ENCODE measurements at places on chromosomes 1 and 21.

DNA sequence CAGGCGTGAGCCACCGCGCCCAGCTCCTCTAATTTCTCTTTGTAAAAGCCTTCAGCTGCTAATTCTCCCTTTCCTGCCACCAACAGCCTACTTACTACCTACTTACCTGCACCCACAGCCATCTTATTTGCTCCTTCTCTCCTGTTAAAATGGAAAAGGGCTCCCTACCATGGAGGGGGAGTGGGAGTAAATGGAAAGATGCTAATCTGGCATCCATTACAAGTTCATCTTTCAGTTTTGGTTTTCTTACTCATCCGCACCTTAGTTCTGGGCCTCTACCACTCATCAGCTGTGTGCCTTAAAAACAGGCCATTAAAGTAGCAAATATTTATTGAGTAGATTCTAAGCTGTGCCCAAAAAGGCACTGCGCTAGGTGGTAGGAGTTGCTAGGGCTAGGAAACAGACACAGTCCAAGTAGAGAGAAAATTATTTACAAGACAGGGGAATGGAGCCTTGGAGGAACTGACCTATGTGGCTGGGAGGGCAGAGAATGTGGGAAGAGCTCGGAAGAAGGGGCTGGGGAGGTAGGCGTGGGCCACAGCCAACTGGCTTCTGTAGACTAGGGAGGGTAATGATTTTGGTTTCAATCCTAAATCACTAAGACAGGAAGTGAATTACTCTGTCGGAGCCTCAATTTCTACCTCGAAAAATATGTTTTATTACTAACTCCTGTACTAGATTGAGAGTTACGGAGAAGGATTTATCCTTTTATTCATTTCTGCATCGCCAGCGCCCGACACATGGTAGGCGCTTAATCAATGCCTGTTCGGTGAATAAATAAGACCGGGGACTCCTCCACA lies 685 bp upstream of the DDI2 start:
- no peak for DNase-seq

- no peak for DNase-seq
Observed at GRCh38 chr1:22749503-22749902, 38.9 kb downstream of the EPHB2 start.

- no peak for DNase-seq
Observed at GRCh38 chr1:32491386-32491785, 26.5 kb downstream of the ZBTB8B start.

DNA sequence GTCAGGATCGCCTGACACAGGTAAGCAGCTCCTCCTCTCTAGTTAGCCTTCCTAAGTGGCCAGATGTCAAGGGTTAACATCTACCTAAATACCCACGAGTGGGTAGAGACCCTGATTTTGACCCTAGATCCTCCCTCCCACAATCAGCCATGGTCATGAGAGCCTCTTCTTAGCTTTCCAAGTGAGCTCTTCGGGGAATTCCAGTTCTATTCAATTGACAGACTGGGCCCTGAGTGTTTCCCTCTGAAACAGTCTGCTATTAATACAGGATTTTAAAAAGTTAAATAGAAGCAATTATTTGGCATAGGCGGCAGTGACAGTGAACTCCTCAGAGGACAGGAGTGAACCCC lies 28.1 kb downstream of the C2CD2 start:
- DNase-seq: no peak

- DNase-seq: no peak
Observed at GRCh38 chr1:234186037-234186688, 187.1 kb upstream of the COA6 start.

GRCh38 chr1:164673584-164674214 lies 114.7 kb downstream of the PBX1 start:
- DNase-seq: peak; percentile 43

DNA sequence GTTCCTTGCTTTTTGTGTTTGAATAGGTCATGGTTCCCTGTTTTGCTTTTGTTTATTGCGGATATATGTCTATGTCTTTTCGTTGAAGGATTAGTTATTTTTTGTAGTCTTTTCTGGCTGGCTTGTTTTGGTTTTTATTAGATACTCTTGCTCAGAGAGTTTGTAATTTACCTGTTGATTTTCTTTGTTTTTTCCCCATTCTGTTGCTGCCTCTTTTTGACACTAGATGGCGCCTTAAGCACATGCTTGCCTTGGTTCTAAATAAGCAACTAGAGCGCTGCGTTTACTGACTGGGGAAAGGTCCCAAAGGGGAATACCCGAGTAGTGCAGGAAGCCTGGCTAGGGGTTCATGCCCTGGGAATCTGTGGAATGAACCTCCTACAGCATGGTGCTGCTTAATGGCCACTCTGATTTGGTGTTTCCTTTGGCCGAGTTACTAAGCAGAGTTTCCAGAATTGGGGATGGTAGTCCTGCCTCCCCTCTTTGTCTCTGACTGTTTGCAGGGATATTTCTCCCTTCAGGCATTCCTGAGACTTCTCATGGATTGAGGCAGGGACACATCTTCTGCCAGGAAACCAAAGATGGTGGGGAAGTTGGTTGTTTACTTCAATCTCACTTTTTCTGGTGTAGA lies 143.2 kb downstream of the PTPRU start:
- DNase-seq: peak; percentile 63

- DNase-seq: peak; percentile 16
Observed at GRCh38 chr21:31781737-31782136, 49.8 kb upstream of the SCAF4 start.

- no peak for DNase-seq
Observed at GRCh38 chr1:14608308-14608707, 9.8 kb downstream of the KAZN start.

GRCh38 chr1:27993241-27993640 lies 33.5 kb downstream of the XKR8 start:
- DNase-seq: no peak

DNA sequence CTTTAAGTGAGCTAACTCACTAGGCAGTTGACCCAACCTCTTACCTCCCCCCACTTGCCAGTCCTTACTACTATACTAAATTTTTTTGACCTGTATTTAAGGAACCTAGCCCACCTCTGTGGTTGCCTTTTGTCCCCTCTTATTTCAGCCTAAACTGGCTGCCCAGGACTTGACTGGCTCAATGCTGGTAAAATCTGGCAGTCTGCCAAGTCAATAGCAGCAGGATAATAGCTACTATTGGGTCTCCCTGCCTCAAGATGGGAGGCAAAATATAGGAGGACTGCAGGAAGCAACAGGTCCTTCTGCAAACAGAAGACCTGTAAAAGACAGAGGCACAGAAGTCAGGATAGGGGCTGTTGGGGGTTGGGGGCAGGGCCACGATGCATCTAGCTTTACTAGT lies 144.2 kb upstream of the POGK start:
- no peak for DNase-seq

GRCh38 chr1:223500560-223501425 lies 107.6 kb downstream of the CCDC185 start:
- DNase-seq: no peak

GRCh38 chr1:204104331-204105130 lies 31.6 kb downstream of the SOX13 start:
- DNase-seq: peak; percentile 65

GRCh38 chr1:152003846-152004442 lies 10.3 kb upstream of the S100A10 start:
- DNase-seq: peak; percentile 69

DNA sequence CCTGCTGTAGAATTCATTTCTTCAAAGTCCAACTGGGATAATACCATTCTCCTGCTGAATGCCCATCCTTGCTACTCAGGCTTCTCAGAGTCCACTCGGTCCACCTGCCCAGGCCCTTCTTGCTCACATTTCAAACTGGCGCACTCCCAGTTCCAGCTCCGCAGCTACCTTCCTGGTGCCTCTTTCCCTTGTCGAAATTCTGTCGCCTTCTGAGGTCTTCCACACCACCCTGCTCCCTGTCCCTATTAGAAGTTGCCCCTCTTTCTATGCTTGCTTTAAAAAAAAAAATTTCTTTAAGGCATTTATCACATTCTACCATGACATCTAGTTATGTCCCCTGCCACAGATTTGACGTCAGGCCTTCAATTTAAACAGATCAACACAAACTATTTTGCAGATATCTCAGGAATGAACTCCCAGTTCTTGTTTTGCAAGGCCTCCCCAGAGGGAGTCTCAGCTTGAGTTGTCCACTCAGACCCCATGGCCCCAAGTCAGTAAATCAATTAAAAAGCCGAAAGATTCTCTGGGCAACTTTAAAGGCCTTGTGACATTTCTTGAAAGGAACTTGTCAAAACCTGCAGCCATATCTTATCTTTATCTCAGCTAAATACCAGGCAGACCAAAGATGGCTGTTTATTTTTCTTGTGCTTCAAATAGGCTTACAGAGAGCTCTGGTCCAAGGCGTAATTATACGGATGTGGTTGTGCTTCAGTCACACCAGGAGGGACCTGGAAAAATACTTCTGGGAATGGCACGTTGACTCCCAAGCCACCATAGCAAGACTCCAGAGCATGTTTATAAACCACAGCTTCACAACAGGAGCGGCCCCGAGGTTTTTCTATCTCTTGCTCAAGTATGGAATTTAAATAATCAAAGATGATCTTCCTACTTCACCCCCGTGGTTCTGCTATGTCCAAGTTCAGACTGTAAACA lies 2.2 kb downstream of the FAM89A start:
- DNase-seq: no peak

- no peak for DNase-seq
Observed at GRCh38 chr1:201176940-201177339, 13.7 kb upstream of the IGFN1 start.

DNA sequence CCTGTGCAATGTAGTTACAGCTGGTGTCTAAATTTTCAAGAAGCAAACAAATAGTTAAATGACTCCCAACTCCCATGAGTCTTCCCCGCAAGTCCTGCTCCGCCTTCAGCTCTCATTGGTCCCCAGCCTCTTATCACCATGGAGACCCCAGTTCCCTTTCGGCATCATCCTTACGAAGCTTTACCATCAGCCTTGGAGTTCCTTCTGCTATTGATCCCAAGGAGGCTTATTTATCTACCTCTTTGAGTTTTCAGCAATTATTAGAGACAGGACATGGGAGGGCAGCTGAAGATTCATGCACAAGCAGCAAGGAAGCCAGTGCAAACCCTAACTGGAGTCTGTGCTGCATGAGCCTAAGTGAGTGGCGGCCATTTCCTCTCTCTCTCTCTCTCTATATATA lies 12.3 kb downstream of the KCNA2 start:
- no peak for DNase-seq

- DNase-seq: no peak
Observed at GRCh38 chr21:32515874-32516273, 69.4 kb downstream of the TCP10L start.

DNA sequence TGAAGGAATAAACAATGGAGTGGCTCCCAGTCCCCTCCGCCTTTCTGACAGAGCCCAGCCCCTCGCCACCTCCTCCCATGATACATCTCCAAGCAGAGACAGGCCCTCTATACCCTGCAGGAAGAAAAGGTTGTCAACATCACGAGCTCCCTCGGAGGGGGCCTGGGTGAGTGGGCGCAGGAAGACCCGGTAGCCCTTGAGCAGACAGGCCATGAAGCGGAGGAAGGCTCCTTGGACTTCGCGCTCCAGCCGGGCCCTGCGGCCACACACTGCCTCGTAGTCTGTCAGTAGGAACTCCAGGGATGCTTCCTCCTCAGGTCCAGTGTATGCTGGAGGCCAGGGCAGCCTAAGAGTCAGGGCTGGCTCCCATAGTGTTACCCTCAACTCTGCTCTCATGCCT lies 7.0 kb downstream of the DENND4B start:
- DNase-seq: no peak

GRCh38 chr1:115718011-115718754 lies 50.3 kb downstream of the CASQ2 start:
- peak; percentile 75 for DNase-seq

- DNase-seq: no peak
Observed at GRCh38 chr1:156451505-156452160, 48.9 kb downstream of the MEF2D start.

DNA sequence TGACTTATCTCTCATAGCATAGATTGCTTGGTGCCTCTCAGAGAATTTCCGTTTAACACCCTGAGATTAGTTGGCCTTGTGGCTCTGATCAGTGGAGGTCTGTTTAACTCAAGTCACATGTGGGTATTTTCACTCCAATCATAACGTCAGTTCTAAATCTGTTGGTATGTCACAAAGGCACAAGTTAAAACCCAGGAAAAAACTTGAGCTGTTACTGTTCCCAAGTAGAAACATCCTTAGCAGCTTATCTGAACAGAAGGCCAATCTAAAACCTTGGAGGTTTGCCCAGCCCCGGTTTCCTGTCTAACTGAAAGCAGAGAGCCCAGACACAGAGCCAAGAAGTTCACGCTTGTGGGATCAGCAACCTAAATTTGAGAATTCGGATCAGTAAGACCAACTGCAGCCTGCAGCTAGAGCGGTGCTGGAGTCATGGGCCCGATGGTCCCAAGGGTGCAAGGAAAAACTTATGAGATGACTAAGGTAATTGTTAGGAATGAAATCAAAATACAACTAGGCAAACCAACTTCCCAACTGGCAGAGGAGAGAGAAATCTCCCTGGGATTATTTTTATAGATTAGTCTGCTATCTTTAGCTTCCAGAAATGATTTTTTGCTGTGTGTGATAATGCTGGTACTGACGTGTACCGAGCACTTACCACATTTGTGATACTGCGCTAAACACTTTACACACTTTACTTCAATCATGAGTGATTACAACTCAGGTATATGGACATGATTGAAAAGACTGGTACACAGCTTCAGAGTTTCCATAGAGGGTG lies 90.2 kb upstream of the C1orf21 start:
- no peak for DNase-seq

DNA sequence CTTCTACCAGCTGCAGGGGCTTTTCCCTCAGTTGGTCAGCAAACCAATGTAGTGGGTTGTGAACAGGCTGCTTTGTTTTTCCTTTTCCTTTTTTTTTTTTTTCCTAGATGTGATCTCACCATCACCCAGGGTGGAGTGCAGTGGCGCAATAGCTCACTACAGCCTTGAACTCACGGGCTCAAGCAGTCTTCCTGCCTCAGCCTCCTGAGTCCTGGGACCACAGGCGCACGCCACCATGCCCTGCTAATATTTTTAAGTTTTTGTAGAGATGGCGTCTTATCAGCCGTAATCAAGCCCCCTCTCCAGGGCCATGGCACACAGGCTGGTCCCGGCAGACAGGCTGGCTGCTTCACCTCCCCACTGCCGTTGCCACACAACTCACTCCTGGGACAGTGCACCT lies 3.4 kb upstream of the TRIM11 start:
- no peak for DNase-seq
